HT1080 (cell line): ENCODE measurements at places on chromosomes 3 and 15.

GRCh38 chr3:194828116-194828515 lies 142.4 kb downstream of the FAM43A start:
- no peak for DNase-seq

- no peak for DNase-seq
Measured at GRCh38 chr3:123881771-123882170, 2.4 kb downstream of the MYLK start.

DNA sequence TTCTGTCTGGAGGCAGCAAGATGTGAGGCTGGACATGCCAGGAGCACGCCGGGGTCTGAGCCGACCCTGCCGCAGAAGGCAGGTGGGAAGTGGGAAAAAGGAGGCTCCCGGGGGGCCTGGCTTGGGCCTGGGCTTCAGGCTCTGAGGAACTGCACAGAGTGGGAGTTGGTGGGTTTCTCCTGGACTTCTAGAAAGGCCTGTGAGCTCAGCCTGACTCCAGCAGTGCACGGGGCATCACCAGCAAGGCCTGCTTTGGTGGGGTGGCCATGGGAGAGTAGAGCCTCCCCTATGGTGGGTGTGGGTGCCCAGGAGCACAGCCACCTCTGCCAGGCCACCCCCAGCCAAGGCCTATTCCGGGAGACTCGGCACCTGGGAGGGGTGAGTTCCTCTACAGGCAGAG lies 18.1 kb upstream of the SLC41A3 start:
- no peak for DNase-seq

GRCh38 chr3:171229173-171229572 lies 202.7 kb upstream of the SLC2A2 start:
- no peak for DNase-seq

- peak; percentile 37 for DNase-seq
Measured at GRCh38 chr15:47586653-47587224, 130.6 kb upstream of the SEMA6D start.

GRCh38 chr3:113057117-113057516 lies 66.3 kb downstream of the GTPBP8 start:
- no peak for DNase-seq

- peak; percentile 28 for DNase-seq
Measured at GRCh38 chr3:43503067-43503728, 118.6 kb downstream of the ANO10 start.

DNA sequence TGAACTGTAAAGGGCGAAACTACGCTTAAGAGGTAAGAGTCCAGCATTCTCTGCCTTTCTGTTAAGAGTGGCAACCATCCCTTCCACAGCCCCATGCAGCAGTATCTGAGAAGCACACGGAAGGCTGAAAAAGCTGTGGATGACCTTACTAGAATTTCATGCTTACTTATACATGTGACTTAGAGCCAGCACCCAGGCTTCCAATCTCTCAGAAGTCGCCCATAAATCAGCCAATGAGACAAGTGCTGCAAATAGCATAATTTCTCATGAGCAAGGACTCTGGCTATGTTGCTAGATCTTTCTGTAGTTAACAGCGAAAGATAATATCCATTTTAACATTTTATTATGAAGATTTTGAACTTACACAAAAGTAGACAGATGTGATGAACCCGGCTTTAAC lies 65.3 kb downstream of the IGF2BP2 start:
- no peak for DNase-seq

DNA sequence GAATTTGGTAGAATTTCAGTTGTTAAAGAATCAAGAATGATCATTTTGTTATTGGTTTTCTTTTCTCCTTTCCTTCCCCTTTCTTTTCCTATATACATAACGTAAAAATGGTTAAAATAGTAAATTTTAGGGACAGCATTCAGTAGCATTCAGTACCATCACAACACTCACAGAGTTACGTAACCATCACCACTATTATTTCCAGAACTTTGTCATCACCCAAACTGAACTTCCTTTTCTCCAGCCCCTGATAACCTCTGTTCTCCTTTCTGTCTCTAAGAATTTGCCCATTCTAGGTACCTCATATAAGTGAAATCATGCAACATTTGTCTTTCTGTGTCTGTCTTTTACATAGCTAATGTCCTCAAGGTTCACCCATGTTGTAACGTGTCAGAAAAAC lies 165.3 kb downstream of the AKAP13 start:
- no peak for DNase-seq

DNA sequence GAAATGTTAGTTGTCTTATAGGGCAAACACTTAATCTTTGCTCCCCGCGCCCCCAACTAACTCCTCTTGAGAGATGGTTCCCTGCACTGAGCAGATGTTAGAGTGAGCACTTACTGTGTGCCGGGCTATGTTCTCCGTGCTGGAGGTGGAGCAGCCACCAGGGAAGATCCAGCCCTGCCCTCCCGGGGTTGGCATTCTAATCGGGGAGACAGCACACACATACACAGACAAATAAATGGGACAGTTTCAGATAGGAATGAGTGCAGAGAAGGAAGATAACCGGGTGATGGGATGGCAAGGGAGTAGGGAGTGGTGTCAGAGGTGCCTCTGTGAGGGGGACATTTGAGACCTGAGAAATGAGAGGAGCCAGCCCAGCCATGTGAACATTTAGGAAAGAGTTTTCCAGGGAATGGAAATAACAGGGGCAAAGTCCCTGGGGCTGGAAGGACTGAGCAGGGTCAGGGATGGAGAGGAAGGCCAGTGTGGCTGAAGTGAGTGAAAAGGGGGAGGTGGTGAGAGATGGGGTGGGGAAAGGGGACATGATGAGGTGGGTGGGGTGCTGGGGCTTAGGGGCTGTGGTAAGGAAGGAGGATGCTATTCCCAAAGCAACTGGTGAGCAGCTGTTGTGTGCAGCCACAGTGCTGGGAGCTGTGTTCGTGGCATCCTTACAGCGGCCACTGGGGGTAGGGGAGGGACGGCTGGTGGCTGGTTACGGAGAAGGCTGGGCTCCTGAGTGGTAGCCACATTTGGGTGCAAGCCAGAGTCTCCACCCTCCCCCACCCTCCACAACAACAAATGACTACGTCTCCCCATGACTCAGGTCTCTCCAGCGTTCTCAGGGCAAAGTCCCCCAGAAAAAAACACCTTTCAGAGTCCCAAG lies 15.4 kb upstream of the FGD5 start:
- DNase-seq = peak; percentile 31

GRCh38 chr3:50390508-50391224 lies 31.3 kb upstream of the TMEM115 start:
- no peak for DNase-seq

GRCh38 chr3:21562243-21562642 lies 188.8 kb downstream of the ZNF385D start:
- DNase-seq = peak; percentile 2

GRCh38 chr15:96274087-96274440 lies 56.4 kb upstream of the NR2F2 start:
- no peak for DNase-seq

GRCh38 chr3:69323941-69324340 lies 61.9 kb downstream of the FRMD4B start:
- DNase-seq = no peak

DNA sequence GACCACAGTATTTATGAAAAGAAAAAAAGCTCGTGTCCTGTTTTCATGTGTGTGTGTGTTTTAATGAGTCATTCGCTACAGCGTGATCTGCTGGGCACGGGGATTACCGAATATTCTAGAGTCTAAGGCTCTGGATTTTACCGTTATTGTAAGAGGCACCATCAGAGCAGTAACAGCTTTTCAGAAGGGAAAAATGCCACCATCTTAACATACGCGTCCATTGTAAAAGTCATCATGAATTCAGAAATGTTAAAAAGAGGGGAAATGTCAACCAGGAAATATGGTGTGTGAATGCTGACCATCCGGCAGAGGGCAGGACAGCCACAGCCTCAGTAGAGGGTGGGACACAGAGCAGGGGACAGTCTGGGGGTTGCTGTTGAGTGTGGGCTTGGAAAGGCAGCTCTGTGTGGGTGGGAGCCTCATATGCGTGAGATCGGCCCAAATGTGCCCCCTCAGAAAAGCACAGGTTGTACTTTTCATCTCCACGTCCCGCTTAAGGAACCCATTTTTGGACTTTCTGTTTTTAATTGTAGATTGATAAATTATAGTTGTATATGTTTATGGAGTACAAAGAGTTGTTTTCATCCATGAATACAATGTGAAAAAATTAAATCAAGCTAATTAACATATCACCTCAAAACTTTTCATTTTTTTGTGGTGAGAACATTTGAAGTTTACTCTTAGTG lies 69.6 kb downstream of the ASB7 start:
- peak; percentile 59 for DNase-seq

DNA sequence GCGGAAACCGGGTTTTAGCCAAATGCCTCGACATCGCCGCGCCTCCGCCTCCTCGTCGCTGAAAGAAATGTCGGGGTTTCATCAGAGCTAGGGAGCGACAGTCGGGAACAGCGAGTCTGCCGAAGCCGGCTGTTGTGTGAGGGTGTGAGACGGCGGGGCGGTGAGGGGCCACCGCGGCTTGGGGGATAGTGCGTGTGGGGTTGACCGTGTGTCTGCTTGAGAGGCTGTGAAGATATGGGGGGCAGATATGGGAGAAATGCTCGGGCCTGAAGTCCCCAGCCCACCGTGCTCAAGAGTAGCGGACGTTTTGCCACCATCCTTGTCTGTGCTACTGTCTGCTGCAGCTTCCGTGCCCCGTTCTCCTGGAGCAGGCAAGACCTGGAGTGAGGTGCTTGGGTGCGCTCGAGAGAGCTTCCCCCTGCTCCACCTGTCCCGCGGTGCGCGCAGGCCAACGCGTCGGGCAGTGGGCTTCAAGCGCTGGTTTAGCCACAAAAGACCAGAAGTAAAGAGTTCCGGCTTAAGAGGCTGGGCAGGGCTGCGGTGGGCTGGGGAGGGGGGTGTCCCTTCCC lies 716 bp upstream of the ISLR2 start:
- DNase-seq = no peak

GRCh38 chr15:99906311-99906710 lies 173.1 kb upstream of the LYSMD4 start:
- no peak for DNase-seq

GRCh38 chr3:73653877-73654276 lies 29.1 kb upstream of the PDZRN3 start:
- DNase-seq = no peak

- DNase-seq = no peak
Measured at GRCh38 chr3:130854208-130854864, 39.5 kb upstream of the ATP2C1 start.

DNA sequence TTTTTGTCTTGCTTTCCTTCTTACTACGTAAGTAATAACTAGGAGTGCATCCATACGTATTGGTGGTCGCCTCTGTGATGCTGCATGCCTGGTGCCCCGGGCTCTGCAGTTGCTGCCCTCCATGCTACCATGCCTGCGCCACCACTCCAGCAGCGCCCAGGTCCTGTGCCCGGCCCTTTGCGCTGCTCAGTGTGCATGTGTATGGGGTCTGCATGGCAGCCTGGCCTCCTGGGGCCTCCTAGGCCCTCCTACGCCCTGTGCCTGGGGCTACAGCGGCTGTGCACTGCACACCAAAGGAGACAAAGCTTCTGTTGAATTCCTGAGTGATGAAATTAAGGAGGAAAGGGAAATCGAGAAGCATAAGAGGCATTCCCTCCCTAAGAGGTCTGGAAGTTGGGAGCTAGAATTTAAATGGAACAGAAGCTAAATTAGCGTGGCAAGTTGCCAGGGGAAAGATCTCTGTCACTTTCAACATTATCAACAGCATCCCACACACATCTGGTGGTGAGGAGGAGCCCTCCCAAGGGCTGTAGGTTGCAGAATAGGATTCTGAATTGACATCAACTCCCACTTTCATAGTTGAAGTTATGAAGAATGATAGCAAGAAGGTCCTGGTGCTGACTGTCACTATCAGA lies 275.0 kb upstream of the CHRM5 start:
- DNase-seq = no peak

DNA sequence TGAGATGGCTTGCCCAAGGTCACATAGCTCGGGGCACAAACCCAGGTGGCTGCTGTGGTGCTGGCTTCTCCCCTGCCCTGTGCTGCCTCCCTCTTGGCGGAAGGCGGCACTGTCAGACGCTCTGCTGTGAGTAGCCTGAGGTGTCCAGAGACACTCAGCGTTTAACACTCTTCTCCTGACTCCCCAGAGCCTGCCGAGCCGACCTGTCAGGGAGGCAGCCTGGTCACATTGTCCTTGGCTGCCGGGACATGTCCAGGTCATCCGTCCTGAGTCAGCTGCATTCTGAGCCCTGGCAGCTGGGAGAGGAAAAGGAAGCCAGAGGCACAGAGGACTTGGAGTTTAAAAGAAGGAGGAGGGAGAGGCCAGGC lies 4.7 kb downstream of the LMAN1L start:
- peak; percentile 23 for DNase-seq

GRCh38 chr3:141294848-141295247 lies 63.2 kb downstream of the PXYLP1 start:
- DNase-seq = peak; percentile 78

GRCh38 chr3:174959556-174960065 lies 100.5 kb downstream of the NAALADL2 start:
- DNase-seq = no peak

DNA sequence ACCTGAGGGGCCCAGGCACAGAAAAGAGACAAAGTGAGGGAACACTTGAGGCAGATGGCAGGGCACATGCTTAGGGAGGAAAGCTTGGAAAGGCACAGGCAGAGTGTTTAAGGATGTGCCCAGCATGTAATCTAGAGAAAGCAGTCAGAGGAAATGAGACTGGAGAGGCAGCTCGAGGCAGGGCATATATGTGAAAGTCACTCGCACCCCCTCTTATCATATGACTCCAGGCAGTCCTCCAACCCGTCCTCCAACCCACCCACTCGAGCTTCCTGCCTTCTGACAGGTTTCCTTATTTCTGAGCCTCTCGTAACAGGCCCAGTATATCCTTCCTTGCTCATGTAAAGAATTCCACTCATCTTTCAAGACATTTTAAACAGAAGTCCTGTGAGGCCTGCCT lies 294.0 kb downstream of the SOX2 start:
- DNase-seq = no peak

DNA sequence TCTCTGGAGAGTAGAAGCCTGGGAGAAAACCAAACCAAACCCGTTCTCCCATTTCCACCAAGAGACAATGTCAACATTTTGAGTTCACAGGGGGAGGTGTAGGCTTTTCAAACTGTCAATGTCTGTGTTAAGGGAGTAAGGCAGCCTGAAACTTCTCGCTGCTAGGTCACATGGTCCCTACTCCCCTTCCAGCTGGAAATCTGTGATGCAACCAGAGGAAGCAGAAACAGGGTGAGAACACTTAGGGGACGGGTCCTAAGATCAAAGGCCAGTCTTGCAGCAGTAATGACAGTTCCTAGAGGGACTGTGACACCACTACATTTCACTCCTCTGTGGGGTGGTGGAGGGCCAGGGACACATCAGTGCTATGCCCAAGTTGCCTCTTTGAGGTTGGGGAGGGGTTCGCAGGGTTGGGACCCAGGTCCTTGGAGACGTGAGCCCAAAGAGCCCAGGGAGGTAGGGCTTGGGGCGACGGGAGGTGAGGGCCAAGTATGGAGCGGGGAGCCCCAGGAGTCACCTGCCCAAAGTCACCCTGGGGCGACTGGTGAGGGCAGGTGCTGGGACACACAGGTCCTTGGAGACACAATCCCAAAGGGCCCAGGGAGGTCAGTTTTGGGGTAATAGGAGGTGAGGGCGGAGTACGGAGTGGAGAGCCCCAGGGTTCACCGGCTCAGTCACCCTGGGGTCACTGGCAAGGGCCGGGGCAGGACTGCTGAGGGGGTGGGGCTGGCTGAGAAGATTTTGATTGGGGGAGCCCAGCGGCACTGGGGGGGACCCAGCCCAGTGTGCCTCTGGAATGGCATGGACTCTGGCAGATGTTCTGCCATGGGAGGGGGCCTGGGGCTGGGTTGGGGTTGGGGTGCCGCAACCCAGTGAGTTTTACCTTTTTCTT lies 582 bp downstream of the GOLGA6L2 start:
- no peak for DNase-seq

- no peak for DNase-seq
Measured at GRCh38 chr3:108071368-108071767, 19.5 kb downstream of the CD47 start.
